ENCODE measurements at places on chromosomes 3 and 15.

DNA sequence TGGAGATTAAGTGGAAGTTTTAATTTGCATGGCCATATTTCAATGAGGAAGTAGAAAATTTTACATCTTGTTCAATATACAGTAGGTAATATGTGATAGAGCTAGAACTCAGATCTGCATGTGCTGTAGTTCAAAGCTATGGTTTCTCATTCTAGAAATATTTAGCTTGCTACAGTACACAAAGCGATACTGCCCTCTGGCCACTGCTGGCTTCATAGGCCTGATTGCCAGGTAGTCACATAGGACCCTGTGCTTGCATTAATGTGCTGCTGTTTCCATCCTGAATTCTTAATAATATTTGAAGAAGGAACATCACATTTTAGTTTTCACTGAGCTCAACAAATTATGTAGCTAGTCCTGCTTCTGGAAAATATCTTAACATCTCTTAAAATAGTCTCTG is 87.0 kb downstream of the PLSCR2 start:
- no peak for DNase-seq

DNA sequence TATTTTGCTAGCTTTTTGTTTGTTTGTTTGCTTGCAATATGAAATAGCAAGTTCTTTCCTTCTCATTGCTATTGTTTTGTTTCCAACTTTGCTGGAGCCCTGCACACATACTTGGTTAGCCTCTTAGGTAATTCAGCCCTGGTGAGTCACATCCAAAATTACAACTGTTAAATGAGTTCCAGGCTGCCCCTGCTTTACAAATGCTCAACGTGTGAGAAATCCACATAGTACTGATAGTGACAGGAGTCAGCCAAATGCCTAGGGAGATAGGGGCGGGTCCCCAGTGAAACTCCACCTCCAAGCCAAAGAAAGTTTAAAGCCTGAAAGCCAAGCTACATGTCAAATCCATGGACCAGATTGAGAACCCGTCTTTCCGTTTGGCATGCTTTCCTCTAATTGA is 81.3 kb upstream of the RNF7 start:
- no peak for DNase-seq

DNA sequence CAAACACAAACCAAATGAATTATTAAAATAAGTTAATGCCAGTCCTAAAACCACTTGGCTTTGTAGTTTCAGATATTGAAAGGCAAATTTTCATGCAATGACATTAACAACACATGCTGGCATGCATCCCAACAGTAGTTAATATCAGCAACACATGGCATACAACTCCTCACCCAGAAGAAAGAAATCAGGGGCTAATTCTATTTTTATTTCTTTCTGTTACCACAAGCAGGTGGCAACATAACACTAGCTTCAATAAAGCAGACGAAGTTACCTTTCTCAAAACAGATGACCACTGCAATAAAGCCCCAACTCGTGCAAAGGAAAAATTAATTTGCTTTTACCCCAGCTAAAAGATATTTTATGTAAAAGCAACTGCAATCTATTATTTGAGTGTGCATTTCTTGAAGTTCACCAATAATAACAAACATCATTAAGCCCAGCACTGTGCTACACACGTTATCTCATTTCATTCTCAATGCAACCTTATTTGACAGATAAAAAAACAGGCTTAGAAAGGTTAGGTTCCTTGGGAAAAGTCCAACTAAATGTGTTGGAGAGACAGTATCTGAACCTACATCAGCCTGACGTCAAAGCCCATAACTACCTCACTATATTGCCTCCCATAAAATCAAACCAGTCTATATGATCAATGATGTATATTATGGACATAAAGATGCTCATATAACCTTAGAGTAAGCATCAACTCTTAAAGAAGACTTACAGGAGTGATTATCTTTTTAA is 2.8 kb downstream of the TOP2B start:
- no peak for DNase-seq

DNA sequence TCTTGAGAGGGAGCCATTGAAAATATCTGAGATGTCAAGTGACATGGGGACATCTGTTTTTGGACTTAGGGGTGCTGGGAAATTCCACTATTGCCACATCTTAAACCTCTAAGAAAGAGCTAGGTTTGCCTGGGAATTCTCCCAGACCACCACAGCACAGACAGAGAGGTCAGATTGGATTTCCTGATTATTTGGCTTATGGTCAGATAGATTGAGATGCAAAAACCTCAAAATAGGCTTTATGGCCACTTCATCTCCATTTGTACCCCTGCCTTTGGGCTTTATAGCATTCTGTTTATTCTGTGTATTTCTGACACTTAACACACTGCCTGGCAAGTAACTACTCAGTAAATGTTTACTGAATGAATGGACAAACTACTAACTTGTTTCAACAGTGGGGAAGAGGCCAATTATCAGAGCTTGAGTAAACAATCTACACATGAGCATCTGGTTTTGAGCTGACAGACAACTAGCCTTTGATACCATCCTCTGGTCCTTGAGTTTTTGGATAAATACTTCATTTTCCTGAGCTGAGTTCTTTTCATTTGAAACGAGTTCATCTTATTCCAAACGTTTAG is 81.8 kb downstream of the TP63 start:
- no peak for DNase-seq

DNA sequence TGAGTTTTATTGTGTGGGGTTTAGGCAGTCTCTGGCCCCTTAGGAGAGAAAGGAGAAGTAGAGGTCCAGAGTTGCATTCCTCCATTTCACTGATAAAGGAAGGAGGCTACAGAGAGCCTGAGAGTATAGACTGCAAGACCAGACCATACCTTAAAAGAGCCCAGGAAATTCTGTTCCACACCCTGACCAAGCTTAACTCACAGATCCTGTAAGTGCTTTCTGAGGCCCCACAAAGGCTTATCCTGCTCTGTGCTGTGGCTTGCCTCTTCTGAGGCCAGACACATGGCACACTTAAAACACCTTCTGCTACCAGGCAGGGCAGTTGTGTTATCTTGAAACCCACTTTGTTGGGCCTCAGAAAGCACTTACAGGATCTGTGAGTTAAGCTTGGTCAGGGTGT is 39.2 kb upstream of the LEKR1 start:
- DNase-seq, result no peak

GRCh38 chr3:167109746-167110145 is 270.4 kb downstream of the ZBBX start:
- DNase-seq, result no peak

DNA sequence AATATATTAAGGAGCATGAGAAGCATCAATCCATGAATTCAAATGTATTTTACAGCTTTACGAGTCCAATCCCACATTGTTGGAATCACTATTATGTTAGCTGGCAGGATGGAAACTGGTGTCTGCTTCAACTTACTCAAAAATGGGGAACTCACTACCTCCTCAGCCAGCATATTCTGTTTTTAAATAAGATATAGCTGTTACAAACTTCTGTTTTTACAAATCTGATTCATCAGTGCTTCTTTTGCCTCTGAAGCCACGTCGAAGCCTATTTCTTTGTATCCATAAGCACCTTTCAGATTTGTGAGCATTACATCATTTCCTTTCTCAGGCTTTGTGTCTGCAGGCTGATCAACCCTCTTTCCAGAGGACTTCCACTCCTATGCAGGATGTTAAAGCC is 105.9 kb downstream of the TPRG1 start:
- DNase-seq, result no peak

GRCh38 chr3:33954956-33955355 is 156.5 kb downstream of the PDCD6IP start:
- no peak for DNase-seq

DNA sequence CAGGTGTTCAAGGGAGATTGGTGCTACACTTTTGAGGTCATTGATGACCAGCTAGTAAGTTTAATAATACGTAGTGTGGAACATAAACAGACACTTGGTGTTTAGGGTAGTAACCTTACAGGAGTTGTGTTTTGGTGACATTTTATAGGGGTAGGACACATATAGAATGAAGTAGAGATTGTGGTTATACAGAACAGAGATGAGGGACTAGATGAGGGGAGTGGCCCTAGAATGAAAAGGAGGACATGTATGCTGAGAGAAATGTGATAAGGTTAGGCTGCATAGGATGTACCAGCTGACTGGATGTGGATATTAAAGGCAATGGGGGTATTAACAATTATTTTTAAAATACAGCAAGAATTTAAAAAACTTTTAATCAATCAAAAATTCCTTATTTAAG is 8.0 kb downstream of the MBNL1 start:
- no peak for DNase-seq

DNA sequence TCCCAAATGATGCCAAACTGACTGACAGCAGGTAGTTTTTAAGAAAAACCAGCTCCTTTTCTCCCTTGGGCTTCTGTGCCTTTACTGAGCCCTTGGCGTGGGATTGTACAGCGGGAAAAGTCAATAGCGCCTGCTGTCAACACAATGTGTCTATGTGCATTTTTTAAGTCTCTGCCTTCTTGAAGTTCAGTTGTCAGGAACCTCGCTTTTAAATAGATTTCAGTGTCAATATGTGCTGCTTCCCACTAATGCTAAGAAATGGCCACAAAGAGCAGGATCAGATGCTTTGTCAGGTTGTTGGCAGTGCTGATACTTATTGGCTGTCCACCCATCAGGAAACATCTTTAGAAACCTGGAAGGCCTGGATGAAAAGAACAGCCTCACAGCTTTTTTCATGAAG is 424.4 kb downstream of the C3orf38 start:
- no peak for DNase-seq

DNA sequence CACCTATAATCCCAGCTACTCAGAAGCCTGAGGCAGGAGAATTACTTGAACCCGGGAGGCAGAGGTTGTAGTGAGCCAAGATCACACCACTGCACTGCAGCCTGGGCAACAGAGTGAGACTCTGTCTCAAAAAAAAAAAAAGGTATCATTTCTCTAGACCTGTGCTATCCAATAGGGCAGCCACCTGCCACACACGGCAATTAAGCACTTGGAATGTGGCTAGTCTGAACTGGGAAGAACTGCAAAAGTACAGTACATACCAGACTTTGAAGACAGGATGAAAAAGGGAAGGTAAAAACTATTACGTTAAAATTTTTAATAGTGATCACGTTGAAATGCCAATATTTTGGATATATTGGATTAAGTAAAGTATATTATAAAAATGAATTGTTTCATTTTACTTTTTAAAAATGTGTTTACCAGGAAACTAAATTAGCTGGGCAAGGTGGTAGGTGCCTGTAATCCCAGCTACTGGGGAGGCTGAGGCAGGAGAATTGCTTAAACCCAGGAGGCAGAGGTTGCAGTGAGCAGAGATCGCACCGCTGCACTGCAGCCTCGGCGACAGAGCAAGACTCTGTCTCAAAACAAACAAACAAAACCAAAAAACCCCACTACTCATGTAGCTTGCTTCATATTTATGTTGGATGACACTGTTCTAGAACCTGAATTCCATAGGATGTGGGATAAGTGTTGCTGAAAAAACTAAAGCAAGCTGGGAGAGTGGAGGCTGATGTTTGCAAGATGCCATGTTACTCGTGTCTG is 2.3 kb downstream of the CYP8B1 start:
- DNase-seq, result no peak

GRCh38 chr3:85360742-85361387 is 402.1 kb downstream of the CADM2 start:
- DNase-seq, result peak; percentile 6

DNA sequence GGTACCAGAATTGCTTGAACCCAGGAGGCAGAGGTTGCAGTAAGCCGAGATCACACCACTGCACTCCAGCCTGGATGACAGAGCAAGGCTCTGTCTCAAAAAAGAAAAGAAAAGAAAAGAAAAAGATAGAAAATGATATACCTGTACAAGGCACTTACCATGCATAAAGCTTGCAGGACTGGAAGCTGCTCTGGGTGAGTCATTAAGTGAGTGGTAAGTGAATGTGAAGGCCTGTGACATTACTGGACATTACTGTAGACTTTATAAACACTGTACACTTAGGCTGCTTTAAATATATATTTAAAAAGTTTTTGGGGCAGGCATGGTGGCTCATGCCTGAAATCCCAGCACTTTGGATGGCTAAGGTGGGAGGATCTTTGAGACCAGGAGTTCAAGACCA is 99.2 kb downstream of the SLMAP start:
- DNase-seq, result no peak

DNA sequence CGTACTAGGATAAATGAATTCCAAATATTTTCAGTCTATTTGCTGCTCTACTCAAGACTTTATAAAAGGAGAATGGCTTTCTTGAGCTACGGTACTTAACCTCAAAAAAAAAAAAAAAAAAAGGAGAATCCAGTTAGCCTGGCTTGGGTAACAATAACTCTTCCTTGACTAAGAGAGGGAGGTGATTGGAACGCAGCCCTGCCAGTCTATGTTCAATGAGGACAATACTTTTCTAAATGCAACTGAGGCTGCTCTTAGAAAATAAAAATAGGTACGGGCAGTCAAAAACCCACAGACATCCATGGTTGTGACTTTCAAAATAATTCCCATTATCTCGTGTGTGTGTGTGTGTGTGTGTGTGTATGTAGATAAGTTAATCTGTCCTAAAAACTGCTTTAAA is 661.7 kb upstream of the NAALADL2 start:
- no peak for DNase-seq

DNA sequence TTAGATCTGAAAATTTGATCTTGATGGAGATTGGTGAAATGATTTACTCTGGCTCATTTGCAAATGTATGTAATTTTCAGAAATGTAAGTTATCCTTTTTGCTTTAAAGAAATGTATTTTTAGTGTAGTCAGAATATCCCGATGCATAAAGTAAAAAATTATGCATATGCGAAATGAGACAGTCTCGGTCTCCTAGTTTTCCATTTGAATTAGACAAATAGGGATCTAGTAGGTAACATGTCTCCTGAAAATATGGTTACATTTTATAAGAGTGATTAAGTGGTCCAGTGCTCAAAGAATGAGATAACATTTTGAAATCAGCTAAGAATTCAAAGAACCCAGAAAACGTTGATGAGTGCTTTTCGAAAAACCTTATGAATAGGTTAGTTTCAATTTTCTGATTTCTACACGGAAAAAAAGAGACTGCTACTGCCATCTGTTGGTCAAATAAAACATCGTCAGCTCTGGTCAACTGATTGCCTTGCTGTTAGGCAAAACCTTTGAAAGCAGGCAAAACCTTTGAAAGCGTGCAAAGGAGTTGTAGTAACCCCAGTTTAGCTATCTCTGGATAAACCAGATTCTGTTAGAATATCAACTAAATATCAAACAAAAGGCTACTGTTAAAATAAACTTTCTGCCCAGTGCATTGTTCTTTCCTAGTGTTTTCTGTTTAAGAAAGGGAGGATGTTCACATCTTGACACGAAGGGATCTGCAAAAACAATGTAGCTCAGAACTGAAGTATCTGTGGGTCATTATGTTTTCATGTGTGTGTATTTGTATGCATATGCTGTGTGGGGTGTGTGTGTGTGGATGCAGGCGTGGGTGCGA is 59.3 kb upstream of the CHMP2B start:
- DNase-seq, result peak; percentile 7

Data from brain pericyte (primary cell).